ENCODE measurements at places on chromosomes 16 and 17.

DNA sequence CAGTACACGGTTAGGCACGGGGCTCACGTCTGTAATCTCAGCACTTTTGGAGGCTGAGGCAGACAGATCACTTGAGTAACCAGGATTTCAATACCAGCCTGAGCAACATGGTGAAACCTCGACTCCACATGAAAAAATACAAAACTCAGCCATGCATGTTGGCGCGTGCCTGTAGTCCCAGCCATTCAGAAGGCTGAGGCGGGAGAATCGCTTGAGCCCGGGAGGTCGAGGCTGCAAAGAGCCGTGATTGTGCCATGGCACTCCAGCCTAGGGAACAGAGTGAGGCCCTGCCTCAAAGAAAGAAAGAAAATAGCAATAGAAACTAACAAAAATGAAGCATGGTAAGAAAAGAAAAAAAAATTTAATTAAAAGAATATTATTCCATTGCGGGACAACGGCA lies 128.0 kb upstream of the CHMP6 start:
- no peak for DNase-seq

DNA sequence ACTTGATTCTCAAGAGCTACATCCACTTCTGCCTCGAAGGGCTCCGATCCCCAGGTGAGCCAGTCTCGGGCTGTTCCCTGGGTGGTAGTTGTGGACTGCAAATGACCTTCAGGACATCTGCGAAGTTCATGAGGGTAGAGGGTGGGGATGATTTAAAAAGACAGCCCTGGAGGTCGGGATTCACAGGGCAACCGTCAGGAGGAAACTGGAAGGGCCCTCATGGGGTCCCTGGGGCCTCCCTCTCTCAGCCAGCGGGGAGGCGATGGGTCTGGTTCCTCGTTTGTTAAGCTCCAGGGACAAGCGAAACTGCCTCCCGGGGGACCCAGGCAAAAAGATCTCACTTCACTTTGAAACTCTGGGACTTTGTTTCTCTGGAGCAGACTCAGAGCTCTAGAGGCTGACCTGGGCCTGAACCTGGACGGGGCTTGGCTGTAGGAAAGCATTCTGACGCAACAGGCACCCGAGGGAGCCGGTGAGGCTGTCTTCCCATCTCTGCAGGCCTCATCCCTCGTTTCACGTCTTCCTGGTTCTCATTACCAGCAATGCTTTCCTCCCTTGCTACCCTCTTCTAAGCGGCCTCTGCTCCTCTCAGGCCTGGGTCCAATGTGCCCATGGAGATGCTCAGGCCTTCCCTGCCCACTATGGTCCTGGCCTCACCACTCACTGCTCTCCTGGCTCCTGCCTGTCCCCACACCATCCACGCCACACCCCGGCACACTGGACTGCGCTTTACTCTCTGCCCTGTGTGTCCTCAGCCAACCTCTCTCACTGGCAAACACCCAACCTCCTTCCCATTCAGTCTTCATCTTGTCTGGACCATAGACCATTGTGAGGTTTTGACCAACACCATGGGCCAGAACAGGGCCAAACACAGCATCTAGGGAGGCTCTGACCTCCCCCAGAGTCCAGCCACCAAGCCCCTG lies 214.2 kb upstream of the TNRC6C start:
- no peak for DNase-seq

DNA sequence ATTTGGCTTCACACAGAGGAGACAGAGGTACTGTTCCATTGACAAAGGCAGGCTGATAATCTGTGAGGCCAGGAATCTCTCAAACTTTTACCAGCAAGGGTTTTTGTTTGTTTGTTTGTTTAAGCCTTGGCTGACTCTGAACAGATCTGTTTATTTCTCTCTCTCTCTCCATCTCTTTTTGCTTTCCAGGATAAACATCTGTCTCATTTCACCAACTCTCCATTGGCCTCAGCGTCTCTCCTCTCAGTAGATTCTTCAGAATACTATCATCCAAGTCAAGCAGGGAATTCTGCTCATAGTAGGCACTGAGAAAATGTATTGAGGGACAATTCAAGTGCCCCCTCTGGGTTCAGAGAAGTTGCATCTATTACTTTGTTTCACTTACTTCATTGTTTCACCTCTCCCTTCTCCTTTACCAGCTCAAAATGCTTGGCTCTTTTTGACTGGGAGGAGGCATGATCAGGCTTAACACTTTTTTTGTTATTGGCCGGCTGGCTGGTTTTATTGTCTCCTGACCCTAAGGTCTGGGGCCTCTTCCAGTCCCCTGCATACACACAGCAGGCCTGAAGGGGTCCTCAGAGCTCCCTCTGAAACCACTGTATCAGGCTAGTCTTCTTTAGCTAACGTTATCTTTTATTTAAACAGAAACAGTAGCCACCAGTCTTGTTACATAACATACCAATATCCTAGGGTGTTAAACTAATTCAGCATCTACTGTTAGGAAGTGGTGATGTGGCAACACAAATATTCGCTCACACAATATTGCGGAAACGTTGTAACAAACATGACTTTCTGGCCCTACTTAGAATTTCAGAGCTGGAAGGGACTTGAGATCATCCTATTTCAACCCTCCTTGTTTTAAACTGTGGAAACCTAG lies 2.0 kb upstream of the YPEL2 start:
- peak; percentile 74 for DNase-seq

DNA sequence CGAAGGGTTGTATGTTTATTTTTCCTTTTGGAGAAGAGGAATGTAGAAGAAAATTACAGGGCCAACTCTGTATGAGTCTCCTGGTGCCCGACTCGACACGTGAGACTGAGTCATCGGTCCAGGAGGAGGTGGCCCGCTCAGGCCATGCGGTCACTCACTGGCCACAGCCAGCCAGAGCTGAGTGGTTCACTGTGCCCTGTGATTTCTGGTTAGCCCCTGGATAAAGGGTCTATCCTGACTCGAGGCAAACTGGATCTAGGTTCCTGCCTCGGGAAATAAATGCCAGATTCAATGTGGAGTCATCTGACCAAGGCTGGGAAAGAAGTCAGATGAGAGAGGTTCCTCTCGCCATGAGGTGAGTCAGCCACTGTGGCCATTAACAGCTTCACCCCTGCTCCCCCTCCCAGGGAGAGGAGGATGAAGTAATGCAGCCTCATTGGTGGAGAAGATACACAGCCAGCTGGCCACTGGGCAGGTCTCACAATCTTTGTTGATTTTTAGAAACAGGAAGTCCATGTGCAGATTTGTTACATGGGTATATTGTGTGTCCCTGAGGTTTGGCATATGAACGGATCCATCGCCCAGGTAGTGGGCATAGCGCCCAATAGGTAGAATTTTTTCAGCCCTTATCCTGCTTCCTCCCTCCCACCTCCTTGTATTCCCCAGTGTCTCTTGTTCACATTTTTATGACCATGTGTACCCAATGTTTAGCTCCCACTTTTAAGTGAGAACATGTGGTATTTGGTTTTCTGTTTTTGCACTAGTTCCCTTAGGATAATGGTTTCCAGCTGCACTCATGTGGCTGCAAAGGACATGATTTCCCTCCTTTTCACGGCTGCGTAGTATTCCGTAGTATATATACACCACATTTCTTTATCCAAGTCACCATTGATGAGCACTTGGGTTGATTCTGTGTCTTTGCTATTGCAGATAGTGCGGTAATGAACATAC lies 21.7 kb upstream of the USP36 start:
- peak; percentile 99 for DNase-seq

- no peak for DNase-seq
These were observed 60.5 kb upstream of the IRX5 start for GRCh38 chr16:54870151-54870550.

- DNase-seq = no peak
These were observed 56.0 kb downstream of the MEAK7 start for GRCh38 chr16:84448444-84448843.

Data from fibroblast of lung (primary cell).